ENCODE measurements at places on chromosomes 6 and 20. TPM values are rescaled to one million over a fixed set of nuclear protein-coding genes. Genes with fewer than 3 reads are reported as not detected.

GRCh38 chr6:105940990-105941389 lies 145.1 kb upstream of the PRDM1 start:
- DNase-seq, result no peak

- no peak for DNase-seq
Measured at GRCh38 chr6:148525453-148525852, 182.8 kb downstream of the SASH1 start.

GRCh38 chr6:119343167-119343566 lies 6.4 kb downstream of the MAN1A1 start:
- DNase-seq, result no peak

DNA sequence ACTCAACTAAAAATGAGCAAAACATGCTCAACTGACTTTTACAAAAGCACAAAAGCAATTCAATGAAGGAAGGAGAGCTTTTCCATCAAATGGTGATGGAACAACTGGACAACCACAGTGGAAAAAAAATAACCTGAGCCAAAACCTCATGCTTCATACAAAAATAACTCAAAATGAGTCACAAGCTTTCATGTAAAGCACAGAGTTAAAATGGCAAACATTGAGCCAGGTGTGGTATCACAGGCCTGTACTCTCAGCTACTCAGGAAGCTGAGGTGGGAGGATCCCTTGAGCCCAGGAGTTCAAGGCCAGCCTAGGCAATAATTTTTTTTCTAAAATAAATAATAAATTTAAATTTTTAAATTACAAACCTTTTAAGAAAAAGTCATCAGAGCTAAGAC lies 18.4 kb upstream of the HLA-G start:
- DNase-seq, result no peak

DNA sequence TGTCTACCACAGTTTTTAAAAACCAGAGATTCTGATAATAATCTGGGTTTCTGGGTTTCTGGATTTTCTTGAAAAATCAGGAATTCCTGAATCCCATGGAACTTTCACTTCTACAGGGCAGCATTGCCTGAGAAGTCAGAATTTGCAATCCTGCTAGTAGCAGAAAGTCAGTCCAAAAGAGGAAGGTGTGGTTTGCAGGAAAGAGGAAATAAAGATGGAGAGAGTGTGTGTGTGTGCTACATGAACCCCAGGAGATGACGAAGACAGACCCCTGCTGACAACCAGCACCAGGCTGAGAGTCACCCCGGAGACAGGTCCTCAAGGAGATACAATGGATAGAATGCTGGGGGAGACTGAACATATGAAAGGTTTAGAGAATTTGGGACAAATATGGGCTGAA lies 44.9 kb downstream of the PRND start:
- DNase-seq, result no peak

HLA-DRB1 gene
- total RNA-seq, result 471 TPM

PLA2G7 gene
- 3.4 TPM for total RNA-seq

Measured in upper lobe of left lung (tissue), 6 donors.